ENCODE measurements at places on chromosomes 13 and 19.

DNA sequence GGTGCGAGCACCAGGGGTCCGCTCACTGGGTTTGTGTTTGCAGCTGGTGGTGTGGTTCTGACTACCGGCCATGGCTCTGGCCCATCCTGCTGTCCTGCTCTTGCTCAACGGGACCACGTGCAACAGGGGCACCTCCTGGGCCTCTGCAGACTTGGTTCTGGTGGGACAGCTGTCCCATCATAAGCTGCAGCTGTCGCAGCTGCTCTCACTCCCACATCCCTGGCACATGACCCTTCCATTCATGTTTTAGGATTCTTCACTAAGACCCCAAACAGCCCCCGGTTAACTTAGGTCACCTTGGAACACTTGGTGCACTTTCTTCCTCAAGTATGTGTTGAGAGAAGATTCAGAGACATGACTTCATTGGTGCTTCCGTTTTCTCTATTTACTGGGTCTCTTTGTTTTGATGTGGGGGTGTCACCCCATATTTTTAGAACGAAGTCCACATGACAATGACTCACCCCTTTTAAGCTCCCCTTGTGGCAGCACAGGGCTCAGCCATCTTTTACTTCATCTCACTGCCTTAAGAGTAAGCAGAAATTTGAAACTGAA lies 68.4 kb upstream of the ARHGEF7 start:
- DNase-seq = no peak

- no peak for DNase-seq
These were observed 641.0 kb downstream of the FGF9 start for GRCh38 chr13:22311734-22312404.

DNA sequence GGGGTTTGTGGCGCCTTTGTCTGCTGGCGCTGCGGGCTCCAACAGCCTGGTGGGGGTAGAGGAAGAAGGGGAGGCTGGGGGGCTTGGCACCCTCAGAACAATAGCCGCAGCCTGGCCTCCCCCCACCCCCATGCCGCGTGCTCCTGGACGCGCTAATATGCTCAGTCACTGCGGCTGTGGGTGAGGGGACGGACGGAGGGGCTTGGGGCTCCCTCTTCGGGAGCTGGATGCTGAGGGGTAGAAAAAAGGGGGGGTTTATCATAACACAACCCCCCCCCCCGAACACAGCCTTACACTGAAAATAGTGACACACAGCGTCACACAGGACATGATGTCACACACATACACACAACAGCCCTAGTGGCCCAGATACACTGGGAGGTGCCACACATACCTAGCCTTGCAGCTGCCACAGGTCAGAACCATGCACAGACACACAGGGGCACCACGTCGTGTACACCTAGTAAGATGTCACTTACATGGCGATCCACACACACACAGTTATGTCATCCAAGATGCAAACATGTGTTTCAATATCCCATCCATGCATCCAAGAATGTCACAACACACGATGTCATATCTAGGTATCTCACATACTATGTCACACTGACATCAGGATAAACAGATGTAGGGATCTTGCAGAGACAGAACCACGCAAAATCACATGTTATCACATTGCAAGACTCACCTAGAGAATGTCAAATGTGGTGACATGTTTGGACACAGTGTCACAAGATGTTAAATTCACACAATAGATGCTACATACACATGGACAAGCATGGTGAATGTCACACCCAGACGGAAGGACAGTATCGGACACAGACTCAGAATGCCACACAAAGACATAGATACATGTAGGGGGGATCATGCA lies 806 bp downstream of the MAST1 start:
- no peak for DNase-seq

DNA sequence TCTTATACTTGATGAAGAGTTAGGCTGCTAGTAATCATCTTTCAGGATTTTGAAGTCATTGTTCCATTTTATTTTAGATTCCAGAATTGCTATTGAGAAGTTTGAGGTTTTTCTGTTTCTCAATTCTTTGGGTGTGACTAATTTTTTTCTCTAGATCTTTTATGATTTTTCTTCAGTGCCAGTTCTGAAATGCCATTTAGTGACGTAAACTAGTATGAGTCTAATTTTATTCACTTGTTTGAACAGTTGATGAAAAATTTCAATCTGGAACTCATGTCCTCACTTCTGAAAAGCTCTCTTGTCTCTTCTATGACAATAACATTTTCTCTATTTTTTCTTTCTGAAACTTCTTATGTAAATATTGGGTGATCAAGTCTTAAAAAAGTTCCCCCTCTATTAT lies 188.5 kb upstream of the HTR2A start:
- DNase-seq = no peak

- peak; percentile 64 for DNase-seq
These were observed 32.2 kb downstream of the MYO9B start for GRCh38 chr19:17107546-17108452.

GRCh38 chr13:74134777-74135325 lies 647 bp upstream of the KLF12 start:
- peak; percentile 57 for DNase-seq

DNA sequence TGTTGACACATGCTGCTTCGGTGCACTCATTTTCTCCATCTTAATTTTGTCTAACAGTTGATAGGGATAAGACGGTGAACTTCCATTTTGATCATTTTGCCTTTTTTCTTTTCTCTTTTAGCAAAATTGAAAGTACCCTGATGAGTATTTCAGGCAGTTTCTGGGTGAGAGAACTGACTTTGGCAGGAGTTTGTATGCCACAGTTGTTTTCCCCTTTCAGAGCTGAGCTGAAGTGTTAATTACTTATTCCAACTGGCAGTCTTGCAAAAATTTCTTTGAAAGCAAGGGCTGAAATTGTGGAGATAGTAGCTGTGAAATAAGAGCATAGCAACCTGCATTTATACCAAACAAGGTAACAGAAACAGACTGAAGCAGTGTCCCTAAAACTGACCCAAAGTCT lies 180.2 kb downstream of the SLITRK5 start:
- DNase-seq = no peak

DNA sequence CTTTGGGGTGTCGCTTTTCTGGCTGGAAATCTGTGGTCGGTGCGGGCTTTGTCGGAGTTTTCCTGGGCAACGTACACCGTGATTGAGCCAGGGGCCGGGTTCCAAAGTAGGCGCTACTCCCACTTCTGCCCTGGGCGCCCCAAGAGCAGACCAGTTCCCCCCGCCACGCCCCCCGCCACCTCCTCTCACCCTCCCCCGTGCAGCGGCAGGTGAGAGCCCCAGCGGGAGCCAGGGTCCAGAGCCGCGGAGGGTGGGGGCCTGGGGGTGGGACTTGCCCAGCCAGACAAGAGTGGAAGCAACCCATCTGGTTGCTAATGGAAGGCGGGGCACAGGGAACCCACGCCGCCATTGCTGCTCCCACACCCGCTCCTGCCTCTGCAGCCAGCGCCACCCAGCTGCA lies 2195.9 kb downstream of the PCDH9 start:
- peak; percentile 8 for DNase-seq

DNA sequence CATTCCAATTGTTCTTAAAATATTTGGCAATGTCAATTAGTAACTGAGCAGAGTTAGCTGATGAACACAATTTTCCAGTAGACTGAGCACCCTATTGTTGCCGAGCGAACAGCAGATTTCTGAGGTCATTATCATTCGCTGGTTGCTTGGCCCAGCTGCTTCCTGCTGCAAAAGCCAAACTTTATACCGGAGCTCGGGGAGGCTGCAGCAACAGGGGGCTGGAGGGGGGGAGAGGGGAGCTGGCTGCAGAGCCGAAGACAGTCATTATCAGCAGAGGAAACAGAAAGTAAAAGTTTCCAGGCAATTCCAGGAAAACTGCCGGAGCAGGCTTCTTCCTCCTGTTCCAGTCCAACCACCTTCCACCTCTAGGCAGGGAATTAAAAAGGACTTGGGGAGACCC lies 77.9 kb downstream of the ZNF536 start:
- peak; percentile 80 for DNase-seq

DNA sequence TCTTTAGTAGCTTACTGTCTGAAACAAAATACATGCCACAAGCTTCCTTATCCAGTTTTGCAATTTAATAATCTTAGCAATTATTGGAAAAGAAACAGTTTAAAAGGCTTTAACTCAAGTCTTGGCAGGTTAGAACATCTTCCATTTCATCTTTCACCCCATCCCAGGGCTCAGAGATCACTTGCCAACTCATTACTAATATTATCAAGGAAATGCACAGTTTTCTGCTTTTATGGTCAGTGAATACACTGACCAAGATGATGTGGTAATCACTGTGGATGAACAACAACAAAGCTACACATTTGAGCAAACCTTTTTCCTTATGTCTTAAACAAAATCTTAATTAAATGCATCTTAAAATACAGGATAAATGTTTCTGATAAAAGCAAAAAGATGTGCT lies 48.0 kb upstream of the ITM2B start:
- DNase-seq = no peak

DNA sequence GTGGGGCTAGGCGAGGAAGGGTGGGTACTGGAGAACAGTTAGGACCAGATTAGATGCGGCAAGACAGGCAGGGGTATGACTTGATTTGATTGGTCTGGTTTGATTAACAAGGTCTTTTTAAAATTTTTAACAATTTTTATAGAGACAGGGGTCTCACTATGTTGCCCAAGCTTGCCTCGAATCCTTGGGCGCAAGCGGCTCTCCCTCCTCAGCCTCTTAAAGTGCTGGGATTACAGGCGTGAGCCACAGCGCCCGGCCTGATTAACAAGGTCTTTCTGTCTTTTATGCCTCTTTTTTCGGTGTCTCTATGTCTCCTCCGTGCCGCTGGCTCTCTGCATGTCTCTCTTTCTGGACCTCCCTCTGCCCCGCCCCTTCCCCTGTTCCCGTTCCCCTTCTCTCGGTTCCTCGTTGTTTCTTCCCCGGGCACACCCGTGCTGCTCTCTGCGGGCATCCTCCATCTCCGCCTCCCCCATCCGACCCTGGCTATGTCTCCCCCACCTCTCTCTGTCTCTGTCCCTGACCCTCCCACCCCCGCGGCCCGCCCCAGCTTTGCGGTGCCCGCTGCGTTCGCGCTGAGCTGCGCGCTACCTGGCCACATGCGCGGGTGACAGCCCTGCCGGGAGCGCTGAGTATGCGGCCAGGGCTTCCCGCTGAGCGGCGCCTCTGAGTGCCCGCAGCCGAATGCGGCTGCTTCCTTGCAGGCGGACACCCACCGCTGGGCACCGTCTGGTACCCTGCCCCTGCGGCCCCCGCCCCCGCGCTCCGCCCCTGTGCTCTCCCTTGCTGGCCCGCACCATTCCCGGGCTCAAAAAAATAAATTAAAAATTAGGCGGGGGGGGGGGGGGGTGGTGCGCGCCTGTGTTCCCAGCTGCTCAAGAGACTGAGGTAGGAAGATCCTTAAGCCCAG lies 8.1 kb upstream of the SDHAF1 start:
- peak; percentile 70 for DNase-seq

All from iPS-NIHi11 (cell line).